ENCODE measurements at places on chromosomes 1 and 21.

DNA sequence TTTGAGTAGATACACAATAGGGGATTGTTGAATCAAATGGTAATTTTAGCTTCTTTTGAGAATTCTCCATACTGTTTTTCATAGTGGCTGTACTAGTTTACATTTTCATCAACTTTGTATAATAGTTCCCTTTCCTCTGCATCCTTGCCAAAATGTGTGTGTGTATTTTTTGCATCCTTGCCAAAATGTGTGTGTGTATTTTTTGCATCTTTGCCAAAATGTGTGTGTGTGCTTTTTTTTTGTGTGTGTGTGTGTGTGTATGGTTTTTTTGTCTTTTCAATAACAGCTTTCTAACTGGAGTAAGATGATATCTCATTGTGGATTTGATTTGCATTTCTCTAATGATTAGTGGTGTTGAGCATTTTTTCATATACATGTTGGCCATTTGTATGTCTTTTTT lies 105.4 kb downstream of the ATP6V1G3 start:
- DNase-seq, result no peak

GRCh38 chr1:229001467-229002011 lies 266.3 kb downstream of the RHOU start:
- no peak for DNase-seq

- DNase-seq, result no peak
Measured at GRCh38 chr1:202671399-202671798, 38.9 kb downstream of the SYT2 start.

DNA sequence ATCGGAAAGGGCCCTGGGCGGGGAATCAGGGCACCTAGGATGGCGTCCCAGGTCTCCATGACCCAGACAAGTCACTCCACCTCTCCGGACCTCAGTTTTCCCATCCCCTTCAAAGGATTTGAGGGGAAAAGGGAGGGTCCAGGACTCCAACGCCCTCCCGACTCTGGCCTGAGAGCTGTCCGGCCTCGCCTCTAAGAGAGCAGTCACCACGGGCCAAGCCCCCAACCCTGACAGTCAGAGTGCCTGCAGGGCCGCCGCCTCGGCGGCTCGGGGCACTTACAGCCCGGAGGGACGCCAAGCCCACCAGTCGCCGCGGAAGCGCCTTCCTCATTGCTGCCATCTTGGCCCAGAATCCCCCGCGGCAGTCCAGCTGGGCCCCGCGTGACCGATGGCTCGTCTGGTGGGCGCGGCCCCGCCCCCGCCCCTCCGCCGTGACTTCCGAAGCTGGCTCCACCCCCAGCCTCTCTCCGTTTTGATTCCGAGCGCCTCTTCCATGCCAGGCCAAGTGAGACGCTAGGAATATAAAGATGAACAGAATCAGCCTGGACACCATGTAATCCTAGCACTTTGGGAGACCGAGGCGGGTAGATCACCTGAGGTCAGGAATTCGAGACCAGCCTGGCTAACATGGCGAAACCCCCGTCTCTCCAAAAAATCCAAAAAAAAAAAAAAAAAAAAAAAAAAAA lies at the start of gene HMGCL:
Gene HMGCL, minus strand, starts transcription at position 354 of the 686 bp plus-strand sequence. Its CDS starts 14 bp downstream, at position 340.
- peak; percentile 86 for DNase-seq

- no peak for DNase-seq
Measured at GRCh38 chr1:76027341-76027740, 47.2 kb upstream of the ST6GALNAC3 start.

DNA sequence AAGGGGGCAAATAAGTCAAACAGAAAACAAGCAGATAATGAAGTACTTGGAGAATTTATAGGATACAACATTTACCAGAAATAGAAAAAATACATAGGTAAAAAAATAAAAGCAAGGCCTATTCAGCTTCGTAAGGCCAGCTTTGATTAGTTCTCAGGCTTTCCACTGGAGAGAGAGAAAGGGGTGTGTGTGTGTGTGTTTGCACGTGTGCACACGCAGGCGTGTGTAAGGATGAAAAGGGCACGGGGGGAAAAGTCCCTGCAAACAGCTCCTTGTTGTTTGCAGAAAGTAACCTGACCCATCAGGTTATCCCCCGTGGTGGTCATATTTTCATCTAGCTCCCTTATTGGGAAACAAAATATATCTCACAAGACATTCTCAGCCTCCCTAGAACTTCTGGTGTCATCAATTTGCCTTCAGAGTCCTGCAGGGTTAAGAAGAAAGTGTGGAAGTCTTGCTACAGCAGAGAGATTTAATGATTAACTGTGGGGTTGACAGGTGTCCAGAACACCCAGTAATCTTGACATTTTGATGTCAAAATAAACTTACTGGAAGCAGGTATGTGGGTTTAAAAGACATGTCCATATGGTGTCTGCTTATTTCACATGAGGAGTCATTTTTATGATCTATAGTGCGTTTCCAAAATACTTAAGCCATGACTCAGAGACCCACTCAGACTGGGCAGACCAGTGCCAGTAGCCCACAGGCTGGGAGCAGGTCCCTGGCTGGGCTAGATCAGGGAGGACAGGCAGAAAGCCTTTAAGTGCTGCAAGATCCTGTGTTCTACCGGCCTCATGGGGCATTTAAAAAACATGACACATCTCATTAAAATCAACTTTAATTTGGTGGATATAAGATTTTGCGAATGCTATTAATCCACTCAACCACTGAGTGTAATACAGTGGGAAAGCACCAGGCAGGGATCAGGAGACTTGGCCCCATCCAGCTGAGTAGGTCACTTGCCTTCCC lies 487.6 kb upstream of the CAMK1G start:
- DNase-seq, result no peak

DNA sequence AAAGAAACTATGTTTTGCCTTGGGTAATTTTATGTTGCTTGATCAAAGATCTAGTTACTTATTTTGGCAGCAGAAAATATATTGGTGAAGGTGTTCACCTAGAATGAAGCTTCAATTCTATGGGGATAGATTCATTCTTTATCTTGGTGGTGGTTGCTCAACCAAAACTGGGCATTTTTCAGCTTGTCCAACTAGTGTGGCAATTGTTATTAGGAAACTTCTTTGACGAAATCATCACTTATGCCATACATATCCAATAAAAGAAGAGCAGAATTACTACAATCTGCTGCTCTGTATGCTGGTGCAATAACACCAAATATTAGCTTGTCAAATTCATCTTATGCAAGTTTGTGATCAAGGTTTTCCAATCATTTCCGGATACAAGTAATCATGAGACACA lies 26.8 kb upstream of the TMPRSS15 start:
- no peak for DNase-seq

DNA sequence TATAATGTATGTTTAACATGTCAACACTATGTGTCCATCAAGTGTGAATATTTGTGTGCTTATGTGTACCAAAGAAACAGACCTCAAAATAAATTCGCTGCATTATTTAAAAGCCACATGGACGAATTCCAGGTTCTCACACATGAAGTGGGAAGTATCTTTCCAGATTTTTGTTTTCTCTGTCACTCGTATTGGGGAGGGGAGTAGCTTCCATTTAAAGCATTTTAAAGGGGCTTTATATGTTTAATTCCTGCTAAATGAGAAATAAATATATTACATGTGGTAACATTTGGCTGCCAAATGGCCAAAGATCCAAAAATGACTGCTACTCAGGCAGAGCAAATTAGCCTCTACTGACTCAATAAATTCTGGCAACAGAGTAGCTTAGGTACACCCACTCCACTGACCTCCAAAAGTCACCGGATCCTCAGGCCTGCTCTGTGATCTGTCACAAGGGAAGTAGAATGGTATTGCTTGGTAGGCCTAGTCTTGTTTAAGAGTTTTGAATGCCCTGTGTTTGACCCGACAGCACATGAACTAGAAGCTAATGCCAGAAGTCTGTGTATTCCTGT lies 178.1 kb downstream of the ZP4 start:
- DNase-seq, result no peak

DNA sequence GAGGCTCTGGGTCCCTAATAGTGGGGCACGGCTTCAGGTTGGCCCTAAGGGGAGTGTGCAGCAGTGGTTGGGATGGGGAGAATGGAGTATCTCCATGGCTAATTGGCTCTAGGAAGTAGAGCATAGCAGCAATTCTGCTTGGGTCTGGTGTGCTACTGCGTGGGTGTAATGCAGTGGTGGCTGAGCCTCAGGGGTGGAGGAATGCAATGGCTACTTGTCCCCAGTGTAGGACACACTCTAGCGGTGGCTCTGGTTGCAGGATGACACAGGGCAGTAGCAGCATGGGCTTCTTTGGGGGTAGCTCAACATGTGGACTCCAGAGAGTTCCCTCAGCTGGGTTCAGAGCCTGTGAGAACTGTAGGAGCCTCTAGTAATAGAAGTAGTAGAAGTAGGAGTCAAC lies 91.2 kb upstream of the FAM78B start:
- no peak for DNase-seq

DNA sequence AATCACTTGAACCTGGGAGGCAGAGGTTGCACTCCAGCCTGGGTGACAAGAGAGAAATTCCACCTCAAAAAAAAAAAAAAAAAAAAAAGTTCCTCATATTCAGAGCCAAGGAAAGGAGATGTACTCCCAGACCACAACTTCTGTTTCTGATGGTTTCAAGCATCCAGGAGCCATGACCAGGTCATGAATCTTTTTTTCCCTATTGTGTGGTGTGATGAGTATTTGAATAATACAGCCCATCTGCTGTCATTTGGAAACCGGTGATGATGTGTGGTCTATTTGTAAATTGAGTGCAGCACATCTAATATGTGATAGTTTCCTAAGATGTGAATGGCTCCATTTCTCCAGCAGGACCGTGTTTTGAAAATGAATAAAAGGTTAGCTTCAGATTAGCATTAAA lies 18.6 kb downstream of the PIK3CD start:
- no peak for DNase-seq

GRCh38 chr1:84299536-84300170 lies 1.9 kb upstream of the SAMD13 start:
- peak; percentile 44 for DNase-seq

DNA sequence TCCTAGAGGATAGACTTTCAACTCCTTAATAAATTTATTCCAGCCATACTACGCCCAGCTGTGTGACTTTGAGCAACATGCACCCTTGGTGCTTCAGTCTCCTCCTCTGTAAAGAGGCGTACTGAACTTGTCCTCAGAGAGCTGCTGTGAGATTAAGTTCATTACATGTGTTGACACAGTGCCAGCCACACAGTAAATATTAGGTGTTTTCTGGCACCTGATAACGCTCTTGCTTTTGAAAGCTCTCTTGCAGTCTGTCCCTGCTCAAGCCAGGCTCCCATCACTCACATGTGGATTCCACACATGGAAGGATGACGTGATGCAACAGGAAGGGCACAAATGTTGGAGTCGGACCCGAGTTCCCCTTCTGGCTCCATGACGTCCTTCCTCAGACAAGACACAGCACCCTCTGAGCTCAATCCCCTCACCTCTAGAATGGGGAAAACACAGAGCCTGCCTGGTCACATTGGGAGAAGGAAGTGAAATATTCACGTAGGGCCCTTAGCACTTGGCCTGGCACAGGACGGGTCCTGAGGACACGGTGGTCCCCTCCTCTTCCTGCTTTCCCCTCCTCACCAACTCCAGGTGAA lies 7.7 kb downstream of the IFNLR1 start:
- no peak for DNase-seq

DNA sequence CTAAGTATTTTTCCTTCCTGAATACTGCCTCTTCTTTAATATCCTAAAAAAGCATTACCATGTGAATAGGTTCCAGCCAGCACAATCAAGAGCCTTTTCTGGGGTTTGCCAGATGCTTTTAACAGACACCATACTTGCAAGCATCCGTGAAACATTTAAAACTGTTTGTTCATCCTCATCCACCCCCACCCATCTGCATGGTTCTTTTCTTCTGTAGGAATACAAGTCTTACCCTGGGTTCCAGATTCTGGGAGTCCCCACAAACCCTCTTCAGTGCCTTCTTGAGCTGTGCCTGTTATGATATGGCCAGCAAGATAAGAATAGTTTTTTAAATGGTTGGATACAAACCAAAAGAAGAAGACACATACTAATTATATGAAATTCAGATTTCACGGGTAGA lies 354.9 kb upstream of the PLXNA2 start:
- DNase-seq, result no peak

DNA sequence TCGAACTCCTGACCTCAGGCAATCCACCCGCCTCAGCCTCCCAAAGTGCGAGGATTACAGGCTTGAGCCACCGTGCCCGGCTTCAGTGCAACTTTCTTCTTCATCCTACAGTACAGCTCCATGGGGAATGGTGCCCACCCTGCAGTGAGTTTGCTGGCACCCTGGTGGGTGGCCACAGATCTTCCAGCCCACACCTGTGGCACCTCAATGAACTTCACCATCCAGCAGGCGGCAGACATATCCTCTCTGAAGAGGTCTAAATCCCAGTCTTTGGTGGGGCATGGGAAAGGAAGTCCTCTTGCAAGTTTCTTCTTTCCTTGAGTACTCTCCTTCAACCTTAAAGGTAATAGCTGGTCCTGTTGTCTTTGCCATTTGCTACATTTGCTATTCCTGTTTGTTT lies 18.1 kb upstream of the ZBTB8A start:
- DNase-seq, result no peak

GRCh38 chr1:224183591-224184312 lies 712 bp downstream of the DEGS1 start:
- peak; percentile 37 for DNase-seq

- no peak for DNase-seq
Measured at GRCh38 chr1:84255582-84255981, 45.9 kb upstream of the SAMD13 start.

DNA sequence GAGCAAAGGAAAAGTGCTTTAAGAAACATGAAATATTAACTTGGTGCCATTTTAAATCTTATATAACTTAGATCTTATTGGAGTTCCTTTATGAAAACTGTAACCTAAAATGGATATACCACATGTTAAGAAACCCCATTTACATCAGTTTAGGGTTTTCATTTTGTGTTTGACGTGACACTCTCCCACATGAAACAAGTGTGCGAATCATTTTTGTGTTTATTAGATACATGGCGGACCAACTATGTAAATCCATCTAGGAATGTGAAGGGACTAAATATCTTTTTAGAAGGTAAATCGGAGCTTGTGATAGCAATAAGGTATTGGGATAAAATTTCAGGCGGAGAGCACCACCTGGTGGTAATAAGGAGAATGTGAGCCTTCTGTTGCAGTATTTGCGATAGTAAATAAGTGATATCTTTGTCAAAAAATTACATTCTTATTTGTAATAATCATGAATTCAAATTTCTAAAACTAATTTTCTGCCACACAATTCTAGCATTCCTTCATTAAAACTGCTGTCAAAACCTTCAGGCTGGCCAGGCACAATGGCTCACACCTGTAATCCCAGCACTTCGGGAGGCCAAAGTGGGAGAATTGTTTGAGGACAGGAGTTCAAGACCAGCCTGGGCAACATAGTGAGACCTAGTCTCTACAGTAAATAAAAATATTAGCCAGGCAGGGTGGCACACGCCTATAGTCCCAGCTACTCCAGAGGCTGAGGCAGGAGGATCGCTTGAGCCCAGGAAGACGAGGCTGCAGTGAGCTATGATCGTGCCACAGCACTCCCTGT lies 31.3 kb downstream of the SMAP2 start:
- DNase-seq, result no peak

GRCh38 chr1:193494368-193494767 lies 308.0 kb upstream of the B3GALT2 start:
- no peak for DNase-seq

All from frontal cortex (tissue), 4 donors.